ENCODE measurements at places on chromosomes 1 and 21.

DNA sequence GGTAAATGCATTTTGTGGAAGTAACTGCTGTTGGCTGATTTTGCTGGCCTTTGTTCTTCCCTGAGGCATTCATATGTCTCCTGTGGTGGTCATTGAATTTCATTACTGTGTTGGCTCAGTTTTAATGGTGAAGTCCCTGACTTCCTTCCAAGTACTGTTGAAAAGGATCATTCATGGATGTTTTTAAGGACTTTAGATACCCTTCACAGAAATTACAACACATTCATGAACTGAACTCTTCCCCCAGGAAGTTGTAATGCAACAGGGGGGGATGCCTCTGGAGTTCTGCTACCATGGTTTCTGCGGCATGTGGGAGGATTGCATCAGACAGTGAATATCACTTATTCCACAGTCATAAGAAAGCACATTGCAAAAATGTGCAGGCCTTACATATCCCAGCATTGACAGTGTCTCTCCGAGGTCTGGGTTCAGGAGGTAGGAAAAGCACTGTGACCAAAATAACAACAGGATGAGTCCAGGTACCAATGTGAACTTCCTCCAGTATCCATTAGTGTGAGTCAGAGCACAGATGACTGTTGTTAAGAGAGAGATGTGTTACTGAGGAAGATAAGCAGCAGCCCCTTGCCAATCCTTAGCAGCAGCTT lies 2.1 kb upstream of the RAB3GAP2 start:
- DNase-seq, result peak; percentile 60

DNA sequence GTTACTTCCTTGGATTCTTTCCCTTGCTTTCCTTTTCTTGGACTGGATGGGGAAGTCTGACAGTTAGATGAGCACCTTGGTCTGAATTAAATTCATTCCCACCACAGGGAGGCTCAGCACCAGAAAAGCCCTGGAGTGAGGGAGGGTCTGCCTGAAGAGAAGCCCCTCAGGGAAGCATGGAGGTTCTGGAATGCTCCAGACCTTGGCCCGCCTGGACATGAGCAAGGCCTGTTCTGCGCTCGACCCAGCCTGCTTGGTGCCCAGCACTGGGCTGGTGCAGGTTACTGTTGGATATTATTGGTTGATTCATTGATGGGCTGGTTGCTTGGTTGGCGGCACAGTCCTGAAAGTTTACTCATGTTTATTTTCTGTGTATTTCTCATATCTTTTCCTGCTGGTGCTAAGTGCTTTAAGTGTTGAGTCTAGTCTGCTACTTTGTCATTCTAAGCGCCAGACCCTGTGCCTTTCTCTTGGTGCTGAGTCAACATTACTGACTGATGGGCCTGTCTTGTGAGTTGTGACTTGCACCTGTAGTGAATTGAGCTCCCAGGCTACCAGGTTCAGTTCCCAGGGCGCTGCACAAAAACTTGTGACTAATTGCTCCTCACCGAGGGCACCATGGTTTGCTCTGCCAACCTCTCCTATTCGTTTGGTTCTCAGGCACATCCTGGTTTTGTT lies 538.5 kb downstream of the KIF26B start:
- no peak for DNase-seq

DNA sequence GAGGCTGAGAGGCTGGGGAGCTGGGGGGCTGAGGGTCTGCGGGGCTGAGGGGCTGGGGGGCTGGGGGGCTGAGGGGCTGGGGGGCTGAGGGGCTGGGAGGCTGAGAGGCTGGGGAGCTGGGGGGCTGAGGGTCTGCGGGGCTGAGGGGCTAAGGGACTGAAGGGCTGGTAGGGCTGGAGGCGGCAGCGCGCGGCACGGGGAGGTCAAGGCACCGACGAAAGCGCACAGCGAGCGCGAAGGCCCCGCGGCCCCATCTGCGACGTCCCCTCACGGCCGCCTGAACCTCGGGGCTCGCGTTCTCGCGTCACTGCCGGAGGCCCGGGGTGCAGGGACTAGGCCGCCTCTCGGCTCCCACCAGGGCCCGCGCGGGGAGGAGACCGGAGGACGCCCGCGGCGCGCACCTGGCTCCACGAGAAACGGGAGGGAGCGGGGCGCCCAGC lies 356 bp downstream of the INTS11 start:
- DNase-seq, result no peak

GRCh38 chr1:171226747-171227370 lies 21.4 kb upstream of the FMO1 start:
- DNase-seq, result peak; percentile 91

- no peak for DNase-seq
Observed at GRCh38 chr1:217712925-217713597, 81.9 kb downstream of the SPATA17 start.

- DNase-seq, result peak; percentile 77
Observed at GRCh38 chr1:3564921-3565831, 46.1 kb downstream of the MEGF6 start.

DNA sequence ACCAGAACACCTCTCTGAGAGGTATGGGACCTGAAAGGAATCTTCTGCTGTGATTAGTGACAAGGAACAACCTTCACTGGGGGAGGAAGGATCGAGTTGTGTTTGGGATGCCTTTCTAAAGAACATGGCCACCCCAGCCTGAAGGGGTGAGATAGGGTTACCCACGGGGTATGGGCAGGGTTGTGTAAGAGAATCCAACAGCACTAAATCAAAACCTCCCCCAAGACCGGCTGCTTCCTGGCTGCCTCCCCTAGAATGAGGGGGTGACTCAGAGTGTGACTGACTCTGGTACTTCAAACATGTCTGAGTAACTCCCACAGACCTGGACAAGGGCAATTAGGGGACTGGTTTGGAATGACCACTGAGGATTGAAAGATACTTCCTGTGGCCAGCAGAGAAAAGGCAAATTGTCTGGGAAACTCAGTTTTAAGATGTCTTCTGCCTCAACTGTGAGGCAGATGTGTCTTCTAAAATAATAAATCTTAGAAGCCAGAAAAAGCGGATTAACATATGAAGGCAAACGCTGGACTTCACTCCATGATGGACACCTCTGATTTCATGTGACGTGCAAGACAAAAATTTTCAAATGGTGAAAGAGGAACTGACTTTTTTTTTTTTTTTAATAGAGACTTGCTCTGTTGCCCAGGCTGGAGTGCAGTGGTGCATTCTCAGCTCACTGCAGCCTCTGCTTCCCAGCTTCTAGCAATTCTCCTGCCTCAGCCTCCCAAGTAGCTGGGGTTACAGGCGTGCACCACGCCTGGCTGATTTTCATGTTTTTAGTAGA lies 6.7 kb upstream of the PTPN14 start:
- no peak for DNase-seq

DNA sequence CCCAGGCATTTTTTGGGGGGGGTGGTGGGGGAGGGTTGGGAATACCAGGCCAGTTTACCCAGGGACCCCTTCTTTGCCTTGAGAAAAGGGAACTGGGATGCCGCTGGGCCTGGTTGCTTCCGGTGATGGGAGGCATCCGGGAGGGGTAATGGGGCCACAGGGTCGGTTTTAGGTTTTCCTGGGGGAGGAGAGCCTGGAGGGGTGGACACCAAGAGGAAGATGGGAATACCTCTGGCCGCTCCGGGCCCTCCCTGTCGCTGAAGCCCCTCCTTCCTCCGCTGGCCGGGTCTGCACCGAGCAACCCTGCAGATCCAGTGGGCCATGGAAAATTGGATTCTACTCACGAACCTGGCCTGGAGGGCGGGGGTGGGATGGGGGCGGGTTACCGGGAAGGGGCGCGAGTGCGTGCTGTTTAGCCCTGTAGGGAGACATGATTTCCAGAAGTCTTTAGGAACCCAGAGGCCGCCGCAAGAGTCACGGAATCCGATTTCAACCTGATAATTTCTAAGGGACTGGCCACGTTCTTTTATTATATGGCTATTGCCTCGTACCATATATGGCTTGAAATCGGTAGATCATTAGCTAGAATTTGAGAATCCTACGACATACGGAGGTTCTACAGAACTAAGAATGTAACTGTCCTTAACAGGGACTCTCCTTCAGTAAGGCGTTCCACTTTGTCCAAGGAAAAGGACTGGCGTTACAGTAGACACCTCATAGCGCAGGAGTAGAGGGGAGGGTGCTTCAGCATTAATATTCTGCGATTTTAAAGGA lies 749 bp downstream of the AKIRIN1 start:
- DNase-seq, result peak; percentile 64

- no peak for DNase-seq
Observed at GRCh38 chr1:61395146-61395800, 312.9 kb downstream of the NFIA start.

GRCh38 chr1:167663002-167663772 lies 33.2 kb downstream of the RCSD1 start:
- DNase-seq, result no peak

DNA sequence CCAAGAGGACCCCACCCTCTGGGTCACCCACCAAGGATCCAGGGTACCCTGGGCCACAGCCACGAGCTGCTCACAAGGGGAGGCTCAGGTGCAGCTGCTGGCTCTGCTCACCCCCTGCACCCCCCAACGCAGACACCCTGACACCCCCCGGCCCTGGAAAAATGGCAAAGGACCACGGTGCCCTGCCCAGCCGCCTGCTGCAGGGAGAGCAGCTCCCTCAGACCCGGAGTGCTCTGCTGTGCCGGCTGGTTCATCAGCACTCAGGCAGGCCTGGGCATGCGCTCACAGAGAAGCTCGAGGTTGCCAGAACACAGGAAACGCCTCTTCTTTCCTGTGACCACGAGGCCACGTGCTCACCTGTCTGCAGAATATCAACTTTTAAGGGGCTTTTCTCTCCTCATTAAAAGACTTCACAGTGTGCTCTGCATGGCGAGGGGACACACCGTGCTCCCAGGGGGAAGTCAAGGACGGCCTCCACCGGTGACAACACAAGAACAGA lies 4.3 kb upstream of the C1QTNF12 start:
- DNase-seq, result no peak

DNA sequence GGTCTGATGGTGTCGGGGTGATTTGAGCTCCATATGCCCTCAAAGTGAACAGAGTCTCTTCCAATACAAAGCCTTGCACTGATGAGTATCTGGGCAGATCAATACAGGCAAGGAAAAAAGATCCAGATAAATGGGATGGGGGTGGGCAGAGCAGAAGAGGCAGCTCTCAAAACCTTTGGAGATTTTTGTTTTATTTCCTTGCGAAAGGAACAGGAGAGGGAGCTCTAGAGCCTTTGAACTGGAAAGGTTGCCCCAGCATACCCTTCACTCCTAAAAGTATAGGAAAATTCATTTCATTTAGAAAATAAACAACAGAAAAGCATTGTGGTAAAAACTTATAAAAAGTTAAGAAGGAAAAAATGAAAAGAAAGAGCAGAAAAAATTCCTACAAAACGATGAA lies 31.4 kb upstream of the OLIG2 start:
- peak; percentile 57 for DNase-seq

GRCh38 chr1:53661496-53661895 lies 77.5 kb downstream of the GLIS1 start:
- DNase-seq, result no peak

- no peak for DNase-seq
Observed at GRCh38 chr1:89277725-89278124, 5.1 kb upstream of the GBP5 start.

DNA sequence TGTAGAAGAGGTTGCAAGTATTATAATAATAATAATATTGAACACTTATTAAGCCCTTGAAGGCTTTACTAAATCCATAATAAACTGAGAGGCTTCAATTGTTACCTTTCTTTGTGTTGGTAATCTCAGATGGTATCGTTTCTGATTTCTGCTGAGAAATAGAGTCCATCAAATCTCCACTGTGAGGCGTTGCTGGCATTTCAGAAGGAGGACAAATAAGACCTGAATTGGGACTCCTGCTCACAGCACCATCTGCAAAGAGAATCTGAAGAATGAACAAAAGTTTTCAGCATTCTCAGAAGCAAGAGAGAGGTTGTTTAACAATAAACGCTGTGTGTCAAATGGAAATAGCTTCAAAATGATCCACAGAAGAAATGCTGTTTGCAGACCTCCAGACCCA lies 93.7 kb downstream of the WDR3 start:
- no peak for DNase-seq

GRCh38 chr1:149997585-149998262 lies 12.8 kb downstream of the OTUD7B start:
- no peak for DNase-seq

- DNase-seq, result no peak
Observed at GRCh38 chr1:15007842-15008241, 145.7 kb upstream of the TMEM51 start.

- peak; percentile 93 for DNase-seq
Observed at GRCh38 chr1:81800695-81801650, at the start of gene ADGRL2. ADGRL2 (plus strand) TSS chr1:81800934; CDS start chr1:81836985, 36,051 bp downstream.

GRCh38 chr1:68600049-68600661 lies 103.3 kb upstream of the DEPDC1 start:
- DNase-seq, result peak; percentile 85

GRCh38 chr1:158969855-158970254 lies 38.5 kb downstream of the PYHIN1 start:
- DNase-seq, result no peak

- no peak for DNase-seq
Observed at GRCh38 chr1:212459656-212460055, 26.9 kb downstream of the NENF start.

GRCh38 chr1:192709544-192709943 lies 73.6 kb downstream of the RGS13 start:
- peak; percentile 30 for DNase-seq

DNA sequence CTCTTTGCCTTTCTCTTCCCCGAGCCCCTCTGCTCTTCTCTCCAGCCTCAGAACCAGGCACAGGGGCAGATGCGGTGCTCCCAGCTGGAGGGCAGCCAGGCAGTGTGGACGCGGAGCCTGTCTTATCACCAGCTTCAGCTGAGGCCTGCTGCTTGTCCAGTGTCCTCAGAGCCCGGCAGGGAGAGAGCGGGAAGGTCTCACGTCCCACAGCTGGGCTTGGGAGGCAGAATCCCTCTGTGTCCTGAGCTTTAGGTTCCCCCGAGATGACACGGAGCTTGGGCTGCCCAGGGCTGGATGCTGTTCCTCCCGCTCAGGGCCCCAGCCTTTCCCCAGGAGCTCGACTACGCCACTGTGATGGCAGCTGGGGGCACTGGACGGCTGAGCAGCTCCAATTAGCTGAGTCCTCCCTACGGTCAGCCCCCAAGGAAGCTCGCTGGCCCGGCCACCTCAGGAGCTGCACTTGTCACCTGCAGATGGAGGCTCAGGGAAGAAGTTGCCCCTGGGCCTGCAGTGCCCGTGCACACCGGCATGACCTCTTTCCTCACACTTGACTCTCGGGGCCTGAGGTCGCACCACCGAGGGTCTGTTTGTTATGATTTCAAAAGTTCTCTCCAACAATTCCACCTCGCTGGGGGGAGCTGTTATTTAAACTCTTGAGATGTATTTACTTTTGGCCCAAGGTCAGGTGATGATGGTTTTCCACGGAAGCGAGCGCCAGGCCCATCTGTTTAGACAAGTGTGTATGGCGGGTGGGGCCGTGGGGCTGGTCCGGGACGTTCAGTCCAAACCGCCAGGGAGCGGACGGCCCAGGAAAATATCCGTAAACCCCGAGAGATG lies 127.3 kb downstream of the SIK1 start:
- DNase-seq, result no peak

DNA sequence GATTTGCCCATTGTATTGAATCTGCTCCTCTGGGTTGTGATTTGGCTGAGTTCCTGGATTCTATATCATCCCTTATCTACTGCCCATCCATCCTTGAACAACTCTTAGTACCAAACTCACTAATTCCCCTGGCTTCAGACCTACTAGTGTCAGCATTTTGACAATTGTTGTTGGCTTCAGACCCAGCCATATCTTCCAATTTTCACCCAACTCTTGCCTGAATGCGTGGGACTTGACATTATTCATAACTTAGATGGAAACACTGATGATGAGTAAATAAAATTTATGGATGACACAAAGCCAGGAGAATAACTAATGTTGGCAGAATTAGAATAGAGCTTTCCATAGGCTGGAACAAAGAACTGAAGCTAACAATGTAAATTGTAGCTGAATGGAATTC lies 27.3 kb upstream of the EDEM3 start:
- DNase-seq, result no peak

GRCh38 chr1:52360595-52360968 lies 5.4 kb downstream of the CC2D1B start:
- DNase-seq, result no peak

Measured in GM23338 (cell line).